Gastrocnemius medialis (tissue), 4 donors: ENCODE measurements at places on chromosomes 7 and 10. TPM values are rescaled to one million over a fixed set of nuclear protein-coding genes. Genes with fewer than 3 reads are reported as not detected.

The GPR37 gene
- 0.31 TPM for total RNA-seq

GRCh38 chr10:26621889-26622711 is 75.4 kb upstream of the PDSS1 start:
- peak; percentile 19 for DNase-seq

DNA sequence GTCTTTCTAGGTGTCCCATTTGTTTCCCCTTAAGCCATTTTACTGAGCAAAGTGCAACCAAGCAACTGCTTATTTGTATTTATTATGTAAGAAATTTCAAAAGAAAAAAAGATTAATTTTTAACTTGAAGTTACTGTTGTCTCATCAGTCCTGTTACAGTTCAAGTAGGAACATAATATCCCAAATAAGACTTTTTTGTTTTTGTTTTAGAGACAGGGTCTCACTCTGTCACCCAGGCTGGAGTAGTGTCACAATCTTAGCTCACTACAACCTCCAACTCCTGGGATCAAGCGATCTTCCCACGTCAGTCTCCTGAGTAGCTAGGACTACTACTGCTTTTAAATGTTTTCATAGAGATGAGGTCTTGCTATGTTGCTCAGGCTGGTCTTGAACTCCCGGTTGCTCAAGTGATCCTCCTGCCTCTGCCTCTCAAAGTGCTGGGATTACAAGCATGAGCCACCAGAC is 101.9 kb downstream of the MICU1 start:
- DNase-seq: no peak

DNA sequence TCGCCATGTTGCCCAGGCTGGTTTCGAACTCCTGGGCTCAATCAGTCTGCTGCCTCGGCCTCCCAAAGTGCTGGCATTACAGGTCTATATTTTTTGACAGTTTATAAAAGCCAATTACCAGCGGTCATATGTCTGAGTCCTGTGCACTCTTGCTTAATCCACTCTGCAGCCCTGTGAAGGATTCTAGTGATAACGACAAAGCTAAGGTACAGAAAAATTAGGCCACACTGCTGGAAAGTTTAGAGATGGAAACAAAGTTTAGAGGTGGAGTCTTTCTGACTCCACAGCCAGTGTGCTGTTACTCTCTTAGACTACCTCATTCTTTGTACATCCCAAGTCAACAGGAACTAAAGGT is 707 bp downstream of the PTER start:
- DNase-seq: no peak

GRCh38 chr10:86355571-86356038 is 11.0 kb downstream of the GRID1 start:
- DNase-seq: peak; percentile 32

The HMX2 gene
- total RNA-seq: not detected

DNA sequence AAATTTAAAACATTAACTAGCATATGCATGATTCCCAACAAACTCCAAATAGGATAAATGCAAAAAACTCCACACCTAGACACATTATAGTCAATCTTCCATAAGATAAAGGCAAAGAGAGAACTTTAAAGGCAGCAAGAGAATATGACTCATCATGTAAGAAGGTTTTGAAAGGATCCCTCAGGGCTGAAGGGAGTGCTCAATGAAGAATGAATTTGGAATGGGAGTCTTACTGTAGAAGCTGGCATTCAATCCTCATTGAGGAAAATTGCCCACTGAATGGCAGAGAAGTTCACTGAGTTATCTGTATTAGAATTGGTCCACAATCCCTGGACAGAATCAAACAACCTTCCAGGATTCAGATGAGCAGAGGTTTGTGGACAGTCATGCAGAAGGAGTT is 26.1 kb upstream of the ZNF365 start:
- DNase-seq: no peak

DNA sequence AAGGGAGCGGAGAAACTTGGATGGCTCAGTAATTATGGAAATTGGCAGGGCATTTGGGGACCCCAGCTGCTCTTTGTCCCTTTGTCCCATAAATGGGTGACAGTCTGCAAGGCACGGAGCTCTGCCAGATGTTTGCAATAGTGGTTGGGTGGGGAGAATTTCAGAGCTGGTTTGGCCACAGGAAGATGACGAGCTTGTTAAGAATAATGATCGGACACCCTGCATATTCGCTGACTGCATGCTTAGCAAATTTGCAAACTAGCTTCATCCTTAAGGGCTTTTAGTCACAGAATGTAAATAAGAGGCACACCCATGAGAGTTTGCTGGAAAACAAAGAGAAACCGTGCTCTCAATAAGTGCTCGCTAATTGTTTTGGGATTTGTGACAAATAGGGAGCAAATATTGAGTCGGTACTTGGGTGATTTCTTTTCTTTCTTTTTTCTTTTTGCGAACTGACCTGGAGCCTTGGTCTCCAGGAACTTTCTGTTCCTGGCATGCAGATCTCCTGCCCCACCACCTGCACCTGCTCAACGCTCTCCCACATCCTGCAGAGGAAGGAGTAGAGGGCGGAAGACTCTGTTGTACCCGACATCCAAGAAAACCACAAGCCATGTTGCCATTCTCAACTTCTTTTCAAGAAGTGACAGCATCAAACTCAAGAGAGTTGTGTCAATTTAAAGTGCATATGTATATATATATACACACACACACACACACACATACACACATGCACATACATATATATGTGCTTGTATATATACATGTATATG is 238.9 kb downstream of the CAMK1D start:
- no peak for DNase-seq

- no peak for DNase-seq
Measured at GRCh38 chr10:79137826-79138225, 69.1 kb downstream of the ZMIZ1 start.

DNA sequence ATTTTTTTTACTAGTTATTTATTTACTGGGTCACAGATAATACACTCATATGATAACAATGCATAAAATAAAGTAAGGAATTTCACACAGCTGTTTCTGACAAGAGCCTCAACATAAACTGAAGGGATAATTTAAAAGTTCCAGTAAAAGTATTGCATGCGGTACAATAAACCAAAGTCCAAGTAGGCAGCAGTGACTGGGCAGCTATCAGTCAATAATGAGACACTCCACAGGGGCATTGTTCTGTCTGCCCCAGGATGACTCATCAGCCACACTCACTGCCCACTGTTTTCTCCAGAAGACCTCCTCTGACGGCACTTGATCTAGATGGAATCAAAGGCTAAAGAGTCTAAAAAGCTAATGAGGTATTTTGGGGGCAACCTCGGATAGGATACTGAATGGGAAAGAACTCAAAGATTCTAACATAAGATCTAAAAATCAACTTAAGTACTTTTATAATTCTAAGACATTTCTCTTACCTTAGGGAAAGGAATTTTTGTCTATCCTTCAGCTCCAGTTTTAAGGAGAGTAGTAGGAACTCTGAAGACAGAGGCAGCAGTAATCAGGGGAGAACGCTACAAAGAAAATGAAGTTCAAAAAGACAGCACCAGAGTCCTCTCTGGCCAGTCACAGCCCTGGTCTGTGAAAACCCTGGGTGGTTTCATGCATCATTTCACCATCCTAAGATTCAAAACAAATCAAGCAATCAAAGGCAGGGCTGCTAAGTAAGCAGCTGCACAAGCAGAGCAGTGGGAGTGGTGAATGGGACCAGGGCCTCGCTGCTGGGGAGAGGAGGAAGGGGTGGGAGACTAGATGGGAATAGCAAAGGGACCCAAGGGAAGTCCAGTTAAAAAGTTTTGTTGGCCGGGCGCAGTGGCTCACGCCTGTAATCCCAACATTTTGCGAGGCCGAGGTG is 175.1 kb downstream of the AVL9 start:
- DNase-seq: no peak

DNA sequence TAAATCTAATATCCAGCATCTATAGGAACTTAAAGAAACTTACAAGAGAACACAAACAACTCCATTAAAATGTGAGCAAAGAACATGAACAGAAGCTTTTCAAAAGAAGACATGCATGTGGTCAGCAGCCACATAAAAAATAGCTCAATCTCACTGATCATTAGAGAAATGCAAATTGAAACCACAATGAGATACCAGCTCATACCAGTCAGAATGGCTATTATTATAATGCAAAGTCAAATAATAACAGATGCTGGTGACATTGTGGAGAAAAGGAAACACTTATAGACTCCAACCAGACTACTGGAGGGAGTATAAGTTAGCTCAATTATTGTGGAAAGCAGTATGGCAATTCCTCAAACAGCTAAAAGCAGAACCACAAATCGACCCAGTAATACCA is 1314.5 kb downstream of the XPNPEP1 start:
- DNase-seq: no peak

- no peak for DNase-seq
Measured at GRCh38 chr10:122505011-122505410, 43.7 kb downstream of the HTRA1 start.

- DNase-seq: no peak
Measured at GRCh38 chr7:4856336-4857057, 5.3 kb downstream of the PAPOLB start.

- no peak for DNase-seq
Measured at GRCh38 chr7:41503438-41503837, 199.5 kb downstream of the INHBA start.

The DPYSL4 gene
- total RNA-seq: 0.29 TPM

- no peak for DNase-seq
Measured at GRCh38 chr10:132199854-132200311, 13.1 kb downstream of the DPYSL4 start.

DNA sequence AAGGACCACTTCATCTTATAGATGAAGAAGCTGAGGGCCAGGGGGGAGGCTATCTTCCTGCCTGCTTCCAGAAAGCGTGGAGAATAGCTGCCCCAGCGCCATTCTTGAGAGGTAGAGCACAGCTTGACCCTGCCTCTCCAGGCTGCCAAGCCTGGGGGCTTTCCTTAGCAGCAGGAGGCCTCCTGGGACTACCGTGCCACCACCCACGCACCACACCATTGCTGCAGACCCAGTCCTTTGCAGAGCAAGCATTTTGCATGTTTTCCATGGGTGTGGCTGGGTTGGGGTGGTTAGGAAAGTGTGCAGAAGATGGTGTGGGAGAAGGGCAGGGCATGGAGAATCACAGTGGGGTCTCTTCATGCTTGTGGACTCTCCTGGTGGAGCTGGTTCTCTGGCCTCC is 64.9 kb downstream of the TBXAS1 start:
- no peak for DNase-seq

GRCh38 chr10:101774589-101775272 is 1.2 kb downstream of the FGF8 start:
- DNase-seq: no peak
